ENCODE measurements at places on chromosomes 6 and 20.

DNA sequence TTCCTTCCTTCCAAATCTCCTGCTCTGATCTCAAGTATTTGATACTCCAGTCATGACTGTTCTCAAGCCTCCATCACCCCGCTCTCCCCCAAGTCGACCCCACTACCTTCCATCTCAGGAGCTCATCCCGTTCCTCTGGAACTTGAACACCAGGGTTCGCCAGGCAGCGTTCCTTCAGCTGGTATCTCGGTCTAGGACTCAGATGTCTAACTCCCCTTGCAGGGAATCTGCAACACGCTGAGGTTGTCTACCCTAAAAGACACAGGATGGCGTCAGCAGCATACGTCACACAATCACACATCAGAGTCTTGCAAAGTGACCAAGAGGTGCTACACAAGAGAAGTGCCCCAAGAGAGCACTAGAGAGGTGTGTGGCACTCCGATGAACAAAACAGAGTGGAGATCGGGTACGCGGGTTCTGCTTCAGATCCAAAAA is 706 bp downstream of the ZNF184 start:
- DNase-seq = peak; percentile 48

DNA sequence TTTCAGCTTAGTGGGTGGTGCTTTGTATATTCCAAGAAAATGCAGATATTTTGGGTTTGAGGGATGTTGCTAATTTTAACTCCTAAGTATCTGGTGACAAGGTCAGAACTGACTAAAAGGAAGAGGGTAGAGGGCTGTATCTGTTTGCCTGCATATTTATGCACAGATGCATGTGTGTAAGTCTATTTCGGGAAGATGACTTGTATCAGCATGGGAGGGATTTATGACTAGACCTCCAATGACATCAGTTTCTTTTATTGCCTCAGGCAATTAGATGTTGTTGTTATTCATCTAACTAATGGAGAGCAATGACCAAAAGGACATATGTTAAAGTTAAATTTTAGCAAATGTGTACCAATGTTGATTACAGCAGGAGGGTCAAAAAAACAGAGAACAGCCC is 734.3 kb downstream of the QKI start:
- no peak for DNase-seq

- peak; percentile 39 for DNase-seq
Measured at GRCh38 chr6:169158174-169158573, 95.5 kb downstream of the THBS2 start.

- DNase-seq = no peak
Measured at GRCh38 chr6:53100561-53100960, 35.4 kb downstream of the FBXO9 start.

DNA sequence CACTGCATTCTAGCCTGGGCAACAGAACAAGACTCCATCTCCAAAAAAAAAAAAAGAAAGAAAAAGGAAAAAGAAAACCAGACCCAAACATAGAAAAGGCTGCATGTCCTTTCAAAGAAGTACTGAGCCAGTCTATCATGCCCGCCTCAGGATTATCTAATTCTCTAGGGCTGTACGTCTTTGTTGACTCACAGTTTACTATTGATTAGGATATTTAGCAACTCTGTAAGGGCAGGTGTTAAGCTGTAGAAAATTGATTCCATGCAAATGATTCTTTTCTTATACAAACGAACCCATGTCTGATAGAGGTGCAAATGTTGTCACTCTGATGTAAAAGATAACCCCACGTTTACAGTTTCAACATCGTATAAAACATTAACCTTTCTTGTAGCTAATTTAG is 209.0 kb downstream of the TTLL2 start:
- no peak for DNase-seq

GRCh38 chr6:24188578-24189080 is 62.6 kb downstream of the NRSN1 start:
- no peak for DNase-seq
